ENCODE measurements at places on chromosomes 12 and 14.

DNA sequence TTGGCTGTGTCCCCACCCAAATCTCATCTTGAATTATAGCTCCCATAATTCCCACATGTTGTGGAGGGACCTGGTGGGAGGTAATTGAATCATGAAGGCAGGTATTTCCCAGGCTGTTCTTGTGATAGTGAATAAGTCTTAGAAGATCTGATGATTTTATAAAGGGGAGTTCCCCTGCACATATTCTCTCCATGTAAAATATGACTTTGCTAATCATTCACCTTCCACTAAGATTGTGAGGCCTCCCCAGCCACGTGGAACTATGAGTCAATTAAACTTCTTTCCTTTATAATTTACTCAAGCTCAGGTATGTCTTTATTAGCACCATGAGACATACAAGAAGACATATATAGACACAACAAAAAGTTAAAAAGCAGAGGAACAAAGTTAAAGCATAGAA lies 120.0 kb downstream of the CPNE8 start:
- DNase-seq: no peak

DNA sequence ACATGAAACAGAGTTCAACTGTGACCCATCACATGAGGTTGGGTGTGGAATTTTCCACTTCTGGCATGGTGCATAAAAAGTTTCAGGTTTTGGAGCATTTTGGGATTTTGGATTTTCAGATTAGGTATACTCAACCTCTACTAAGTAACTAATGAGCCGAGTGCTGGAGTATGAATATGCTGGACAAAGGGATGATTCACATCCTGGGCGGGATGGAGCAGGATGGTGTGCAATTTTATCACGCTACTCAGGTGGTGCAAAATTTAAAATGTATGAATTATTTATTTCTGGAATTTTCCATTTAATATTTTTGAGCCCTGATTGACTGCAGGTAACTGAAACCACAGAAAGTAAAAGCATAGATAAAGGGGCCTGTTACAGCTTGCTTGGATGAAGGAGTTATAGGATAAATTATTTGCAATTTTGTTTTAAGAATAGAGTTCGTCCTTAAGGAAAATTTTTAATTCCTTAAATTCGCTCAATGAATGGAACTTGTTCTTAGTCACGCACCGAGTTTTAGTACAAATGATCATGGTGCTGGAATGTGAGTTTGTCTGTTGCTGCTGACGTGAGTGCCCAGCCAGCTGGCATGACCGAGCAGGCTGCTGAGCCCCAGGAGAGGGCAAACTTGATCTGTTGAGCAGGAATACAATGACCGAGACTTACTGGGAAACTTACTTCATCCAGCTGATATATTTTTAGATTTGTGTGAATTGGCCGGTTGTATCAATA lies 176.3 kb downstream of the ESR2 start:
- DNase-seq: peak; percentile 66

DNA sequence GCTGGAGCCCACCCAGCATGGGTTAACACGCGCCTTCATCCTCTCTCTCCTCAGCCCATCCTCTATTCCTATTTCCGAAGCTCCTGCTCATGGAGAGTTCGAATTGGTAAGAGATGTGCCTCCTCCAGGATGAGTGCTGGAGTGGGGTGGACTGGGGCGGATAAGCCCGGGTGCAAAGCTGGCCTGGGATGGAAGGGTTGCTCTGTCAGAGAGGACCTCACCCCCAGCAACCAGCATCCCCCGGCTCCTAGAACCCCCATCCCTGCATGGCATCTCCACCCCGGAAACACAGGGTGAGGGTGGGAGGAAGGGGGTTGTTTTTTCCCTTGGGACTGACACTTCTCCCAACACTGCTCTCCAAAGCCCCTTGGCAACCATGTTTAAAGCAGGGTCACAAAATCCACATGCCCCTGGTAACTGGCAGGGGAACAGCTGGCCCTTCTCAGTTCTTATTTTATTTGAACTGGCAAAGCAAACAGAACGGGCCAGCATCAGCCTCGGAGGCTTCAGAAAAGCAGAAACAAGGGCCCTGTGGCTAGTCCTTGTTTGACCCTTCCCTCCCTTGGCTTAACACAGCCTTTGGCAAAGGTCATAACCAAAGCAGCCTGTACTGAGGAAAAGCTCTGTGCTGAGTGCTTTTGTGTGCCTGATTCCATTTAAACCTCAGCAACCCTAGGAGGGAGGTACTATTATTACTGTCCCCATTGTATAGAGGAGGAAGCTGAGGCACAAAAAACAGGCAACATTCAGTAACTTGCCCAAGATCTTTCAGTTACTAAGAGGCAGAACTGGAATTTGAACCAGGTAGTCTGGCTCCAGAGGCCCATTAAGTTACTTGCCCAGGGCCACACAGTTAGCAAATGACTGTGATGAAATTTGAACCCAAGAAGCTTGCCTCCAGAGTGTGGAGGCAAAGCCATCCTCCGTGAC lies 4.2 kb downstream of the GSTZ1 start:
- no peak for DNase-seq

DNA sequence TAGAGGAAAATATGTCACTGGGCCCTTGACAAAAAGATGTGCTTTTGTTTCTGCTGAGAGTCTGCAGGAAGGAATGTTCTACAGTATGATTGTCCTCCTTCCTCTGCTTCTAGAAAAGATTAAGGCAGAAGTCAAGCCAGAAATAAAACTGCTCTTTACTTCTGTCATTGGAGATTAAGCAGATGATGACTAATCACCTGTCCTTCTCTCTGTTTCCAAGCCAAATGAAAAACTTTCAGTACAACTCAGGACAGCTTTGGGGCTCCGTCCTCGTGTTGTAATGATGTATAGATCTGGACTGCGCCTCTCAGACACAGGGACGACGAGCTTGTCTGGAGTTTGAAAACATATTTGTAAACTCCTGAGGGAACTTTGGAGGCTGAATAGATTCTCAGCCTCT lies 159.3 kb downstream of the DYRK2 start:
- no peak for DNase-seq

DNA sequence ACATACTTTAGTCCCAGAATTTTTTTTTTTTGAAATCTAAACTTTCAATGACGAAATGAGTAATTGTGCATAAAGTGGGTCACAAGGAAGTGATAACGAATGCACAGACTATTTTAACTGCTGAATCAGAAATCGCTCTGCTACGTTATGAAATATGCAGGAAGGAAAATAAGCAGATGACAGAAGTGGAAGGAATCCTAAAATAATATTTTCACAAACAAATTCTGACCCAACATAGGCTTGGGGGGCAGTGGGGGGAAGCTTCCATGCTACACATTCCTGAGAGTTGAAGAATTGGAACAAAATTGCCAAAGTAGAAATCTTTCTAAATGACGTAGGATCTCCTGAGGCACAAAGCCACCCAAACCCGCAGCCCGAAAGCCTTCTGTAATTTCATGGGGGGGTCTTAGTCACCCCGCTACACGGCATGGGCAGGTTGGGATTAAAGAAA lies 89.6 kb downstream of the ARF6 start:
- DNase-seq: no peak

DNA sequence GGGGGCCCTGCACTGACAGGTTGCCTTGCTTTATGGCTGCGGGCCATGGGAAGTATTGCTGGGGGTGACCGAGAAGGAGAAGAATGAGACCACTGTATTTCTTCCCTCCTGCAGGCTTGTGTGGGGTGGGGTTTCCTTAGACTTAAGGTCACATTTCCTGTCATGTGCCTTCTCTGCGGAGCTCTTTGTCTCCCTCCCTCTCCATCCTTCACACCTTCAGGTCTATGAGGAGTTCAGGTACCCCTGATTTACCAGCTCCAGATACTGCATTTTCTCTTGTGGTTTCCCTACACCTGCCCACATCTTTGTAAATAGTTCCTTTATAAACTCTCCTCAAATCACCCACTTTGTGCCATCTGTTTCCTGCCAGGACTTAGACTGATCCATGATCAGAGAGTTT lies 3.6 kb downstream of the FNTB start:
- no peak for DNase-seq

GRCh38 chr12:125683748-125684381 lies 618.6 kb downstream of the AACS start:
- DNase-seq: no peak

GRCh38 chr12:91387461-91388134 lies 205.0 kb upstream of the DCN start:
- DNase-seq: no peak

DNA sequence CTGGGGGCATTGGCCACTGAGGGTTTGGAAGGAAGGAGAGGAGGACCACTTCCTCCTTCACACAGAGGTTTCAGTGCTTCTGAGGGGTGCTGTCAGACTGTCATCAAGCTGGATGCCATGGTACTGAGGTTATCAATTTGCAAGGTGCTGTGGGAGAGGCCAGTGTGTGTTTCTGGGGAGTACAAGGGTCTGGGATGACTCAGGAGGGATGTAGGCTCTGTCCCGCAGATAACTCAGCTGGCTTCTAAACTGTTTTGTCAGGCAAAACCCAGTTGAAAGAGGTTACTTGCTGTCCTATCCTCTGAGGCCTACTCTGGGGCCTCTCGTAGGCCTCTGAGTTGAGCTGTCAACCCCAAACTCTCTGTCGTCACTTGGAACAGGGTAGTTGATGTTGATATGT lies 22.8 kb downstream of the ADCK1 start:
- DNase-seq: no peak

DNA sequence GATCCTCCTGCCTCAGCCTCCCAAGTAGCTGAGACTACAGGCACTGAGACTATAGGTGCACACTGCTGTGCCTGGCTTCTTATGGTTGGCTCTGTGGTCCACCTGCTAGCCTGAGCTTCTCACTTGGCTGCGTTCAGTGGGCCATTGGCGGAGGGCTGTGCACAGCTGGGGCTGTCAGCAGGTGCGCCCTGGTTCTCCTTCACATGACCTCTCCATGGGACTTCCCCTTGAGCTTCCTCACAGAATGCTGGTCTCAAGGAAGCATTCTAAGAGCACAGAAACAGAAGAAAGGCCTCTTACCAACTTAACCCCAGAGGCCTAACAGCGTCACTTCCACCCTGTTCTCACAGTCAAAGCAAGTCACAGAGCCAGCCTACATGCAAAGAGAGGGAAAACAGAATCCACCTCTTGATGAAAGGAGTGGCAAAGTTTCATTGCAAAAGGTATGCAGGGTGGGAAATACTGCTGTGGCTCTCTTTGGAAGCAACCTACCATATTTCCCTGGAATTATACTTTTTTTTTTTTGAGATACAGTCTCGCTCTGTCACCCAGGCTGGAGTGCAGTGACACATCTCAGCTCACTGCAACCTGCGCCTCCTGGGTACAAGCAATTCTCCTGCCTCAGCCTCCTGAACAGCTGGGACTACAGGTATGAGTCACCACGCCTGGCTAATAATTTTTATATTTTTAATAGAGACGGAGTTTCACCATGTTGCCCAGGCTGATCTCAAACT lies 9.3 kb downstream of the RILPL2 start:
- DNase-seq: no peak

DNA sequence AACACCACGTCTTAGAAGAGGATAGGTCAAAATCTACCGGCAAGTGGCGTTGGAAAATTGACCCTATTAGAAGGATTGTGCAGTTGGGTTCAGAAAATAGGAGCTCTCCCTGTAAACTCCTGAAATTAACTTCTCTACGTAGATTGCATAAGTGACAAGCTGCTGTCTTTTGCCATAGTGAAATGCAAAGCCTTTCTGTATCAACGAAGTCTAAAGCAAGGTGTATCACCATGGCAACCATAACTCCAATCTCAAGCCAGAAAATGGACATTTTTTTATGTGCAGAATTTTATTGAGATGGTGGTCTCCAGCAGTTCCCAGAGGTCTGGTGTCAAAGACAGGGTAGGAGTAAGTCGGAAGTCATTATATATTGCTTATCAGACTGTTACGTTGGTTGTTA lies 367.7 kb upstream of the NOVA1 start:
- DNase-seq: no peak

- DNase-seq: no peak
Measured at GRCh38 chr12:102793921-102794320, 123.1 kb downstream of the PAH start.

DNA sequence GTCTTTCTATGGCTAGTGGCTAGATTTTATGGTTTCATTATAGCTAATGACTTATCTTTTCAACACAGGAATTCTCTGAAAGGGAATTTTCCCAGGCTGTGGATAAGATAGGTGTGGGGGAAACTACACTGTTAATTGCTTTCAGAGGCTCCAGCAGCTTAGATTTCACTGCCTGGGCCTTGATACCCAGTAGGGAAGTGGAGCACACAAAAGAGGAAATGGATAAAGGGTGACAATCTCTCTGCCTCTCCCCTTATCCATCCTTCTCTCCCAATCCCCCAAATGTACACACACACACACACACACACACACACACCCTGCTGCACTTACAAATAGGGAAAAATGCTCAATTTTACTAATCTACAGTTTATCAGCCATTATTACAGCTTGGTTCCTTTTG lies 19.1 kb downstream of the SIX4 start:
- no peak for DNase-seq

DNA sequence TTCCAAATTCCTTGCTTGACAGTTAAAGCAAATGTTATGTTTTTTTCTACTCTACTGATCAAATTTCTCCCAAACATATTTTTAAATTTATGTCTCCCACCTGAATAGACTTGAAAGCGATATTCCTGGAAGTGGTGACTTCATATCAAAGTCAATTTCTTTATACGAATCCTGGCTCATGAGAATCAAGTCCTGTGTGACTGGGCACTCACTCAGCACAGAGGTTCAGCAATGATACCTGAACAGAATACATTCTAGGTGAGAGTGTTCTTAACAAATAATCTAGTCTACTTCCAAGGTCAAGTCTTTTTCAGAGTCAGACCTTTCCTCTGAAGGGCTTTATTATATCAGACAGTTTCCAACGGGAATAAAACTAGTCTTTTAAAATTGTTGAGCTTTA lies 1070.6 kb downstream of the TRHDE start:
- DNase-seq: no peak

DNA sequence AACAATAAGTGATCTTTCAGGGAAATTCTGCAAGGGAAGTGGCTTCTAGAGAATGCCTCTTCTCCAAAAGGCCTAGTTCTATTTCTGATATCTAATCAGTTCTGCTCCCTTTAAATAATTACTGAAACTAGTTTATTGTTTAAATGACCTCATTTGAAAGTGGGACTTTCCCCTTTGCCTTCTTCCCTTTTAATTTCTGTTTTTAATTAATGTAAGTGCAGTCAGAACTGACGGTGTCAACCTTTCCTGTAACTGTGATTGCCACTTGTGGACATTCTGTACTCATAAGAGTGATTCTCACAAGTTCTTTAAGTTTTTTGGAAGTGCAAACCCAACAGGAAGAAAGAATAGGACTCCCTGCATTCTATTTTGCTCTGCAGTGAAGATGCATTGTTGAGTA lies 265.3 kb upstream of the PLEKHG7 start:
- DNase-seq: no peak

GRCh38 chr14:65949711-65950516 lies 536.3 kb upstream of the CCDC196 start:
- DNase-seq: peak; percentile 77

GRCh38 chr12:15757553-15758255 lies 31.5 kb downstream of the EPS8 start:
- no peak for DNase-seq

DNA sequence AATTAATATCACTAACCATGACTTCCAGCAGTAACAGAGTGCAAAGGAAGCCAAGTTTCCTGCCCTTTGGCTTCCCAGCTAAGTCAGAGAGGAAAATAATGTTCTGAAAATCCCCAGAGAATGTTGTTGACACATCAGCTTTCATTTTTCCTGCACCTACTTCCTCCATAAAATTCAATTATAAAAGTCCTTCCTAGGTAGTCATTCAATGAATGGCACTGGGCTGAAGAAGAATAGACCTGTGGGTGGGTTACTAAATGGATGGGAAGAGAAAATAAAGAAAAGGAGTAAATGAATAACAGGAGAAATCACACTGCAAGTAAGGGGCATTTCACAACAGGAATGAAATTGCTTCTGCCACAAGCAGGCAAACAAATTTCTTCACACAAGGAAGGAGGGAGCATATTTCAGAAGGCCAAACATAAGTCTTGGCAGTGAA lies 73.2 kb upstream of the MDM1 start:
- no peak for DNase-seq

- peak; percentile 24 for DNase-seq
Measured at GRCh38 chr14:75123991-75124390, 2.9 kb downstream of the NEK9 start.

Data from heart left ventricle (tissue), 16 donors.